ENCODE measurements at places on chromosomes 5 and 9.

DNA sequence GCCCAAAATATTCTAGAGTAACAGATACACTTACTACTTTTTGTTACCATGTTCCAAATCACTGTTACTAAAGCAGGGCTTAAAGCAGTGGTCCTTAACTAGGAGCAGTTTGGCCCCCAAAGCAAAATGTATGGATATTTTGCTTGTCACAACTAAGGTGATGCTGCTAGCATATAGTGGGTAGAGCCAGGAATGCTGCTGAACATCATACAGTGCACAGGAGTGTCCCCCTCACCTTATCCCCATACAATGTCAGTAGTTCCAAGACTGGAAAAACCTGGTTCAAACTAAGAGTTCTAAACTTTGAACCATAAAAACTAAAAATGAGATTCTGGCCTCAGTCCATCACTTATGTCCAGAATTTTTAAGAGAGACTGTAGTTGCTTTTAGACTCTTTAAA lies 28.1 kb downstream of the DIMT1 start:
- DNase-seq = no peak

- no peak for DNase-seq
These were observed 6.1 kb upstream of the PANK3 start for GRCh38 chr5:168585119-168585856.

DNA sequence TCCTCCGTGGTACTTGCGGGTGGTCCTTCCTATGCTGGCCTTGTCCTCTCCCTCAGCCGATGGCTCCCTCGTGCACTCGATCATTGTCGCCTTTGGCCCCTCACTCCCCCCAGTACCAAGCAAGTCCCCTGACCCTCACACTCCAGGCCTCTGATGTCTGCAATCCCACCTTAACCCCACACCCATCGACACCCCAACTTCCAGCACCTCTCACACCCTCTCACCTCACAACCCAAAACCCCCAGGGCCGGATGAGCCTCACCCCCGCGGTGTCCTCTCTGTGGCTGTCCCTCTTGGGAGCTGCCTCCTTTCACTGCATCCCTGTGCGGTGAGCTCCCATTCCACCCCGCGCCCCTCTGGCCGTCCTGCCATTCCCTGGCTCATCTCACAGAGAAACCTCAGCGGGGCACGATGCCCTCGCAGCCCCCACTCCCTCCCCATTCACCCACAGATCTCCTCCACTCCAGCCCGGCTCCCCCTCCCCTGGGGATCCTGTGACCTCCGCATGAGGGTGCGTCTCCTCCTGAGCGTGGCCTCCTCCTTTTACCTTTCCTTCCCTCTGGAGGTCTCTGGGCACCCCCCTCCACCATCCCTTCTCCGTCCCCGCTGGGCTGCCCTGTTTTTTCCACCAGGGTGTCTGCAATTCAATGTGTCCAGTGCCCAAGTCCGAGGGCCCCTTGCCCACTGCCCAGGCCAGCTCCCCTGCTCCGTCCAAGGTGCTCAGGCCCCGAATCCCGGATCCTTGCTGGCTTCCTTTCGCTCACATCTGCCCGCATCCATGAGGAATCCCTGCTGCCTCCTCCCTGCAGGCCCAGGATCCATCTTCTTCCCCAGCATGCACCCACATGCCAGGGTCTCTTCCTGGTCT lies 15.8 kb upstream of the RNU6ATAC start:
- DNase-seq = no peak

DNA sequence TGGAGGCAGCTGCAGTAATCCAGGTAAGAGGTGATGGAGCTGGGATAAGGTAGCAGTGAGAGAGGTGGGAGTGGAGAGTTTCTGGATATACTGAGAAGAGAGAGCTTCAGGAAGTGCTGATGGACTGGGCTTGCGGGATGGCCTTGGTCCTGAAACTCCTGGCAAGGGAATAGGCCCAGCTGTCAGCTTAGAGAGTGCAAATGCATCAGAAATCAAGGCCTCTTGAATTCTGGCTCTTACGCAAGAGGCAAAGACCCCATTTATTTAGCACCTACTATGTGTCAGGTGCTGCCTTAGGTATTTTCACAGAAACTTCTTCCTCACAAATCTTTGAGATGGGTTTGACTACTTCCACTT lies 227.2 kb upstream of the MAP3K1 start:
- no peak for DNase-seq

GRCh38 chr9:116629634-116630033 lies 57.5 kb upstream of the TRIM32 start:
- no peak for DNase-seq

GRCh38 chr5:27769748-27770402 lies 731.5 kb upstream of the CDH9 start:
- no peak for DNase-seq

DNA sequence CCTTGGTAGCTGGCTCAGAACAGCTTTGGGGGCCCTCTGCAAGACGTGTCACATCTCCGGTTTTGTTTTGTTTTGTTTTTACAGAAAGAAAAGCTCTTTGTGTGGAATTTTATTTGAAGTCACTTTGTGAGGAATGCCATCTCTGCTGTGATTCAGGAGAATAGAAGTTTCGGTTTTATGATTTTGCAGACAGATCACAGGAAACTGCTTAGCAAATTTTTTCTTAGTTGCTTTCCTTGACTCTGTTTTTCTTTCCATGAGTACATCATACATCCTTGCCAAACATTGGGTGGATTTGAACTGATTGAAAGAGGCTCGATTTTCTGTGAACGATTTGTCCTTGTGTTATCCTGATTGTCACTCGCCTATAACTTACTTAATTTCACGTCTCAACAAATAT lies 5.1 kb downstream of the SEMA5A start:
- no peak for DNase-seq

GRCh38 chr9:38375572-38375963 lies 16.9 kb upstream of the ALDH1B1 start:
- DNase-seq = no peak
